Activated T-cell treated with anti-CD3 and anti-CD28 coated beads, Interleukin-2, amount 50 U/mL, for 24 hours (primary cell): ENCODE measurements at places on chromosomes 1 and 21.

GRCh38 chr1:28359592-28360239 is 9.8 kb upstream of the PHACTR4 start:
- no peaks in the 10 kb centered on the region for H3K27me3 ChIP-seq
- no peaks in the 10 kb centered on the region for H3K4me1 ChIP-seq
- no peak overlapping the region for H3K27ac ChIP-seq
- H3K36me3 ChIP-seq, result no peaks in the 10 kb centered on the region

- no peak for DNase-seq
- no peak overlapping the region for H3K27ac ChIP-seq
- H3K4me3 ChIP-seq, result no peak overlapping the region
Observed at GRCh38 chr1:226584164-226584563, 35.6 kb downstream of the STUM start.

DNA sequence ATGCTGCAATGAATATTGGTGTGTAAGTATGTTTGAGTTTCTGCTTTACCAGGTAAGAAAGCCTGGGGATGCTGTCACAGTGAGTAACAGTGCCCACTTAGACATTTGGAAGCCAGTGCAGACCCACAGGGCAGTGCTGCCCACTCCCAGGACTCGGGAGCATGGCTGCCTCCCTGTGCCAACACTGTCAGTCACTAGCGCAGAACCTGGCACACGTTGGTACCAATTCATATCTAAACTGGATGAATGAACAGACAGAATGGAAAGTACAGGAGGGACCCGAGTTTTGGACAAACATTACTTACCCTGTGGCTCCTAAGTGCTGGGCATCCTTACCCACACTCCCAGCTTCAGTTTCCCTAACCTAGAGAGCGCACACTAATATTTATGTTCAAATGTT is 1.6 kb upstream of the EVA1C start:
- no peak for DNase-seq
- H3K36me3 ChIP-seq, result peaks cover 34% of the 10 kb centered on the region
- peak overlapping the region; percentile 96 for H3K27ac ChIP-seq
- H3K27me3 ChIP-seq, result no peaks in the 10 kb centered on the region
- H3K4me3 ChIP-seq, result peak overlapping the region; percentile 94

GRCh38 chr1:16186655-16187235 is 25.7 kb downstream of the ARHGEF19 start:
- H3K36me3 ChIP-seq, result no peaks in the 10 kb centered on the region
- H3K4me3 ChIP-seq, result no peak overlapping the region
- no peak for DNase-seq
- H3K4me1 ChIP-seq, result peaks cover 4% of the 10 kb centered on the region

DNA sequence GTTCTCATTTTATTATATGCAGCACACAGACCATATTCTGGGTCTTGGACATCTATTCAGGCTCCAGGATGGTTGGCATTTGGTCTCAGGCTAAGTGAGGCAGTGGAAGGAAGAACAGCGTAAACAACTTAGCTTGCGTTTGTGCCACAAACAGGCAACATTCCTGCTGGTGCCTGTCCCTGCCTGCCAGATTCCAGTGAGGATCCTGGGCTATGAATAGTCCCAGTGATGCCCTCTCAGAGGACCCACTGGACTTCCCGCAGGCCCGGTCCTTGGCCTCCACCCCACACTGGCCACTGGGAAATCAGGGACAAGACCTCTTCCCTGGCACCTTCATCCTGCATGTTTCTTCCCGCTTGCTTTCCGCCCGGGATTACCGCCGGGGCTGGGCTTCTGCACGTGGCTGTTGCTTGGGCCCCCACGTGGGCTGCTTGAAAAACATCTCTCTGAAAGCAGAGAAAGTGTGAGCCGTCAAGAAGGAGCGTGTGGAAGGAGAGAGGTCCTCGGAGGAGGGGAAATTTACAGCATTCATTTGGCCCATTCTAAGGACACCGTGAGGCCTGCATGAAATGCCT is 145.1 kb upstream of the WNT4 start:
- no peak overlapping the region for H3K4me3 ChIP-seq
- no peaks in the 10 kb centered on the region for H3K36me3 ChIP-seq
- H3K27ac ChIP-seq, result no peak overlapping the region
- H3K27me3 ChIP-seq, result peaks cover 7% of the 10 kb centered on the region
